ENCODE measurements at places on chromosomes 7 and 10.

DNA sequence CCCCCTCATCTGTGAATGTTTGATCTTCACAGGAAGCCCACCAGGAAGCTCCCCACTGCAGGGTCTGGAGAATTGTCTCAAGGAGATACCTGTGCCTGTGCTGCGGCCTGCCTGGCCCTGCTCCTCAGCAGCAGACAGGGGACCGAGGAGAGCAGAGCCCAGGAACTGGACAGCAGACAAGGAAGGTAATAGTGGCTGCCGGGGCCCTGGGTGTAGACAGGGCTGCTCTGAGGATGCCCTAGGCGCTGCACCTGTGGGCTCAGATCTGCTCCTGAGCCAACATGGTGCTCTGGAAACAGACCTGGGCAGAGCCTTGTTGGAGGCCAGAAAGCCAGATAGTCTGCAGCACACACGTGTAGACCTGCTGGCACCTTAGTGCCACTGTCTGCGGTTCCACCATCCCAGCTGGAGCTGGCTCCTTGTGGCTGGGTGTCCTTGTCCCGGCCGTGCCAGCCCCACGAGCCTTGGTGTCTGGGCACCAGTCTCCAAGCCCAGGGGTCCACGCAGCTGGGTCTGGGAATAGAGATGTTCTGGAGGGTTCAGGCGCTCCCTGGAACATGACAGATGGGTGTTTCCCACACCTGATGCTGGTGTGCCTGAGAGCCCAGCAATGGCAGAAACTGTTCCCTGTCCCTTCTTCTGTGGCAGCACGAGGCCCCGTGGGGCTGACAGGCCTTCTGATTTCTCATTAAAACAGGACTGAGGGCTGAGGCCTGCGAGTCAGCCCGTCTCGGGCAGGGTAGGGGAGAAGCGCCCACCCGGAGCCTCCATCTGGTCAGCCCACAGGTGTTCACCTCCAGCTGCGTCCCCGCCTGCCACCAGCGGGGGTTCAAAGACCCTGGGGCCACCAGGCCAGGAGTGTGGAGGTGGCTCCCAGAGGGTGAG lies 44.7 kb downstream of the ZNF467 start:
- no peak for DNase-seq

GRCh38 chr10:34651416-34652195 lies 163.5 kb downstream of the PARD3 start:
- DNase-seq: no peak

GRCh38 chr7:101133621-101134398 lies 6.9 kb downstream of the SERPINE1 start:
- DNase-seq: peak; percentile 67

DNA sequence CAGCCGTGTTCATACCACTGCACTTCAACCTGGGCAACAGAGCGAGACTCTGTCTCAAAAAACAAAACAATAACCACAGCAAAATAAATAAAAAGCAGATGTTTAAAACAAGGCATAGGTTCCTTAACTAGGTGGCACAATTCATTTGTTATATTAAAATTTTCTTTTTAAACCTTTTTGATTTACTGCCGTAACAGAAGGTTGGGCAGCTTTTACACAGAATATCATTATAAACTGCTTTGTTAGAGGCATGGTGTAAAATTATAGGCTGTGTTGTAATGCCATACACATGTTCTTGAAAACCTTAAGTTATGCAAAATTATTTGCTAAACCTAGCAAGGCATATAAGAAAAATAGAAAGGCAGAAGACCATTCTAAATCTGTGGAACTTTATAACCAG lies 84.4 kb downstream of the MKLN1 start:
- no peak for DNase-seq

- no peak for DNase-seq
These were observed at the start of gene GFRA1 for GRCh38 chr10:116272440-116273283. TSS of gene GFRA1 (minus strand) at chr10:116273206. CDS start at chr10:116272029, 1,177 bp downstream.

GRCh38 chr10:72235544-72236279 lies 19.6 kb upstream of the ASCC1 start:
- no peak for DNase-seq

GRCh38 chr10:100912605-100913469 lies at the start of gene SLF2:
TSS of gene SLF2 (plus strand) at chr10:100912963. CDS start at chr10:100913111, 148 bp downstream.
- peak; percentile 97 for DNase-seq

- no peak for DNase-seq
These were observed 164.6 kb upstream of the PPP1R3A start for GRCh38 chr7:114083166-114084001.

DNA sequence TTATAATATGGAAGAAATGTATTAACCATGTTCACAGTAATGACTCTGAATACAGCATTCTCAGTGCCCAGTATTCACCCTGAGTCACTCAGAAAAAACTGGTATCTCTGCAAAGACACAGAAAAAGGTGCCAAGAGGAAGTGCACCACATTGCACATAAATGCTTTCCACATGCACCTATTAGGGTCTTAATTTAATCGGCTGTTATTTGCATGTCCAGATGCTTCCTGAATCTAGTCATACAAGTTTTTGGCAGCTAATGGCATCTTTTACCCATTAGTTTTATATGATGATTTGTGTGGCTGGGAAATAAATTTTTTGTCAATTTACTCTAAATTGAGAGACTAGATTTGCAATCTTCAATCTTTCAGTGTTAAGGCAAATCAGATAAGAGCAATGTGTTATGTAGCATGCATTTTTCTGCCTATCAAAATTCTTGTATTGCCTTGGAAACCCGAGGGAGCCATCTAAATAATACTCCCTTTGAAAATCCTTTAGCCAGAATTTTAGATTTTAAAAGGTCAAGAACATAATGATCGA lies 58.2 kb downstream of the ZNF680 start:
- no peak for DNase-seq
